SK-N-DZ (cell line): ENCODE measurements at places on chromosomes 16 and 17.

DNA sequence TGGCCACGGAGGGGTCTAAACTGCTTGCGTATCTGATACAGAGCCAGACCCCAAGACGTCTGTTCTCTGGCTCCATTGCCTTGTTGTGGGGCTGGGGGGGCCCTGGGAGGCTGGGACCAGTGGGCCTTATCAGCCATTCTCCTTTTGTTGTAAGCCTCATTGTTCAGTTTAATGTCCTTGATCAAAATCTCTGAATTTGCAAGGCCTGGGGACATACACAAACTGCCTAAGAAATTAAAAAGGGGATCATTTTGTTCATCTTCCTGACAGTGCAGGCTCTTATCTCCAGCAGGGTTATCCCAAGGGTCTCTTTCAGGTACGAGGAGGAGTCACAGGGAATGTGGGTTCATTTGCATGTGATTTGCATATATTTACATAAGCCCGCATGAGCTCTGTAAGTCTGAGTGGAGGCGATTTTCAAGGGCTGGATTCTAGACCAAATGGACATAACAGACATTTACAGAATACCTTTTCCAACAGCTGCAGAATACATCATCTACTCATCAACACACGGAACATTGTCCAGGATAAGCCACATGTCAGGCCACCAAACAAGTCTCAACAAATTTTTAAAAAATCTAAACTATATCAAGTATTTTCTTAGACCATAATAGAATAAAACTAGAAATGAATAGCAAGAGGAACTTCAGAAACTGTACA lies 269.8 kb downstream of the RBFOX1 start:
- DNase-seq = no peak

DNA sequence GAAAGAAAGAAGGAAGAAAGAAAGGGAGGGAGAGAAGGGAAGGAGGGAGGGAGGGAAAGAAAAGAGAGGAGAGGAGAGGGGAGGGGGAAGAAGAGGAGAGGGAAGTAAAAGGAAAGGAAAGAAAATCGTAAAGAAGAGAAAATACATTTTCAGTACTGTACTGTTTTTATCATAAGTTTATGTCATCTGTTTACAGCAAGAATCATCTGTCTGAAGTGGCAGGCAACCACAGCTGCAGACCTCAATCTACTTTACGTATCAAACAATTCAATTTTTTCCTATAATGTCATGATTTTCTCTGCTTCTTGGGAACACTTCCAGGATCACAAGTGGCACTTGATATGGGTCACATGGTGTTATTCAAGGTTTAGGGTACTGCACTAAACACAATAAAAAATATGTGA lies 58.3 kb downstream of the USP32 start:
- DNase-seq = no peak

DNA sequence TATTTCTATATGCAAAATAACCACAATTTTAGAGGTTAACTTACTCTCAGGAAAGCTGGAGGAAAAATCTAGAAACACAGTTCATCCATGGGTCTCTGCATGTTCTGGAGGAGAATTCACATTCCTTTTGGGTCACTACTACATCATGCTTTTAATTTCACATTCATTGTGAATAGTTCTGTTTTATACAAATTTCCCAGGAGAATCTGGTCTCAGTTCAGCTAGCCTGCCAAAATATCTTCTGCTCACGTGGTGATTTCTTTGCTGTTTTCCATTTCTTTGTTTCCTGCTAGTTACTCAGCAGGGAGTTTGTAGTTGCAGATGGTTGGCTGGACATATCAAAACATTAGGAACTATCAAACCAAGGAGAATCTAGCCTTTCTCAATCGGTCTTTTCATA lies at the start of gene ABCA9:
Gene ABCA9 (minus strand): TSS at position 106 of the 400 bp plus-strand sequence. CDS start 9,801 bp downstream, outside the sequence.
- DNase-seq = no peak

GRCh38 chr16:72921620-72922019 lies 126.3 kb downstream of the ZFHX3 start:
- DNase-seq = peak; percentile 38

DNA sequence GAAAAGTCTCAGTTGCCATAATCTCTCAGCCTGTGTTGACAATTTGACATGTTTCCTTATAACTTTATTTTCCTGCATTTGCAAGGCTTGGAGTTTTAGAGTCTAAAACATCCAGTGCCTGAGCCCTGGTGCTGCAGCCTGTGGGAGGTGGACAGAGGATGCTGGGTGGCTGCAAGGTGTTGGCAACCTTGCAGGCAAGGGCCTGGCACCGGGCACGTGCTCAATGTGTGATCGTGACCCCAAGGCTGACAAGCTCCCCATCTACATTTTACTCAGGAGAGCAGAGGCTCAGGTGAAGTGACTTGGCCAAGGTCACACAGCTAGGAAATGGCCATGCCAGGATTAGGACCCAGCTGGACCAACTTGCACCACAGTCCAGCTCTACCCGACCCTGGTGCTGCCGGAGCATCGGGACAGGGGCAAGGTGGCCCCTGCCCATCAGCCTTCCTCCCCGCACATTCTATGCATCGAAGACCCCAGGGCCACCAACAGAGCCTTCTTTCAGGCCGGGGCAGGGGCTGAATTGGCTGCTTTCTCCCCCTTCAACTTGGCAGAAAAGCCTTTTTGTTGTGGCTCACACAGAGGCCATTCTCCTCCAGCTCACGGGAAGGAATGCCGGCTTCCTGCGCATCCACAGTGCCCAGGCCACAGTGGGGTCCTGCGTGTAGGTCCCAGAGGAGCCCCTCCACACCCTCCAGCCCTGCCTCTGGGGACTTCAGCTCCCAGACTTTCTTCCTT lies 23.1 kb downstream of the MMP15 start:
- no peak for DNase-seq

GRCh38 chr17:79965806-79966205 lies 69.9 kb downstream of the TBC1D16 start:
- no peak for DNase-seq

DNA sequence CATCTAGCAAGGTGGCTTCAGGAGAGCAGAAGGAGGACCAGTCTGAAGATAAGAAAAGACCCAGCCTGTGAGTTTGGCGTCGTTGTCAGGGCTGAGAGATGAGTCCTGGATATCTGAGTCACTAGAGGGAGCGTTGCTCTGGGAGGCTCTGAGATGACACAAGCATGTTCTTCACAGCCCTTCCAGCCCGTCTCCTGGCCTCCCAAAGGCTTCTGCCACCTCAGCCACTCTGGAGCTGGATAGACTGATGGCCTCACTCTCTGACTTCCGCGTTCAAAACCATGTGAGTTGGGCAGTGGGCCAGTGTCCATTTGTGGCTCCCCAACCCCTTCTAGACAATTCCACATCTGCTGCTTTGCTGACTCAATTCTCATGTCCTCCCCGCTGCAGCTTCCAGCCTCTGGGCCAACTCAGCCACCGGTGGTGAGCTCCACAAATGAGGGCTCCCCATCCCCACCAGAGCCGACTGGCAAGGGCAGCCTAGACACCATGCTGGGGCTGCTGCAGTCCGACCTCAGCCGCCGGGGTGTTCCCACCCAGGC lies 2.3 kb downstream of the TGFB1I1 start:
- DNase-seq = no peak

DNA sequence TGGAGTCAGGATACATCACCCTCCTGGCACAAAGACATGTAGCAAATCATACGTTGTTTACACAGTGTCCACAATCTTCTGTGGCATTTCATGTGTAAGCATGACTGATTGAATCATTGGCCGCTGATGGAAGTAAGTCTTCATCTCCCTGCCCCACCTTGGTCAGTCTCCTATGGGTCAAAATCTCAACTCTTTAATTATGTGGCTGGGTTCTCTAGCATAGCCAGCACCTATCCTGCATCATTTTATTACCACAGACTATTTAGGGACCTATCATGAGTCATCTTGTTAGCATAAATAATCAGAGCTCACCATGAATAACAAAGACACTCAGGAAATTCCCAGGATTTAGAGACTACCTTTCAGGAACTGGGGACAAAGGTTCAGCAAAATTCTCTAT lies 15.9 kb downstream of the TANC2 start:
- no peak for DNase-seq

GRCh38 chr17:28466521-28467048 lies 6.9 kb upstream of the SLC13A2 start:
- no peak for DNase-seq

DNA sequence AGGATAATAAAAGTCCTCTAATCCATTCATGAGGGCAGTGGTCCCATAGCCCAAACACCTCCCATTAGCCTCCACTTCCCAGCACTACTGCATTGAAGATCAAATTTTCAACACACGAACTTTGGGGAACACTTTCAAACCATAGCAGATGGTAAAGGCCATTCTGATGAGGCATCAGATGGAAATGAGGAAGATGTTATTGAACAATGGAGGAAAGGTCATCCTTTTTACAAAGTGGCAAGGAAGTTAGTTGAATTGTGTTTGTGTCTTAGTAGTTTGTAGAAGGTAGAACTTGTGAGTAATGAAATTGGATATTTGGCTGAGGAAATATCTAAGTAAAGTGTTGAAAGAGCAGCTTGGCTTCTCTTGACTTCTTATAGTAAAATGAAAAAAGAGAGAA lies 93.3 kb upstream of the NLRP1 start:
- DNase-seq = no peak

- DNase-seq = no peak
Observed at GRCh38 chr16:21641916-21642315, 10.5 kb downstream of the IGSF6 start.

DNA sequence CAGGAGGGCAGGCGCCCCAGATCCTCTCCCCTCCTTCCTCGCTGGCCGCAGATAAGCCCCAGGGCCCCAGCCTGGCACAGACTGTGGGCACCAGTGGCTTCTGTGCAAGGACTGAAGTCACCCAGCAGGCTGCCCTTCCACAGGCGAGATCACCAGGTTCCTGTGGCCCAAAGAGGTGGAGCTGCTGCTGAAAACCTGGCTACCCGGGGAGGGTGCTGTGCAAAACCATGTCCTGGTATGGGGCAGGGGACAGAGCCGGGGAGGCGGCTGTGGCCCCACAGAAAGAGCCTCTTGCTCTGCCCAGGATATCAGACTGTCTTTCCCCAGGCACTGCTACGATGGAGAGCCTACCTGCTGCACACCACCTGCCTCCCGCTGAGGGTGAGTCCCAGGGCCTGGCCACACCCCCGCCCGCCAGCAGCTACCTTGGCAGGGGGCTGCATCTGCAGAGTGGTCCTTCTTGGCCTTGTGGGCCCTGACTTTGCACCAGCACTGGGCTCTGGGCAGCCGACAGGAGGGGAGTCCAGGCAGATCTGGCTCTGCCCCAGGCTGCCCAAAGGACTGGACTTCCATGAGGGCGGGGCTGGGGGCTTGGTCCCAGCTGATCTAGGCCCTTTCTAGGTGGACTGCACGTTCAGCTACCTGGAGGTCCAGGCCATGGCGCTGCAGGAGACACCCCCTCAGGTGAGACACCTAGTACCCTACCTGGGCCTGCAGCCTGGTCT lies 615 bp downstream of the CARMIL2 start:
- no peak for DNase-seq

DNA sequence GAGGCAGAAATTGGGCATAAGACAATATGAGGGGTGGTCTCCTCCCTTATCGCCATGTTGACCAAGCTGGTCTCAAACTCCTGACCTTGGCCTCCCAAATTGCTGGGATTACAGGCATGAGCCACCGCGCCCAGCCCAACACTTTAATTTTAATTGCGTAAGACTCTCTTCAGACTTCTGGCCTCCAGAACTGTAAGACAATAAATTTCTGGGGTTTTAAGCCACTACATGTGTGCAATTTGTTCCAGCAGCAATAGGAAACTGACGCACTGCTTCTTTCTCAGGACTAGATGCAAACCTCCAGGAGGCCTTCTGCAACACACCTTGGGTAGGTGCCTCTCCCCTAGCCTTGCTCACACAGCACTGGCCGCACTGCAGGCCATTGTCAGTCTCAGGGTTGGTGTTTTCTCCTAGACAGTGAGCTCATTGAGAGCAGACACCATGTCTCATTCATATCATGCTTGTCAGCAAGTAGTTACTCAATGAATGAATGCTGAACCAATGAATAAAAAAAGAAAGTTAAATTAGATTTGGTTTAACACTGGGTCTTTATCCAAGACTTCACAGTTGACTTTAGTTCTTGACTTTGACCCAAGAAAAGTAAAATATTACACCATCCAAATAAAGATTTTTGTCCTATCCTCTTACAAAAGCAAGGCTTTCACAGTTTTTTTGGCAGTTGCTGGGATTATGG lies 5.5 kb upstream of the ACSF2 start:
- DNase-seq = no peak

- no peak for DNase-seq
Observed at GRCh38 chr16:30399435-30400186, 4.4 kb downstream of the ZNF48 start.

GRCh38 chr17:38605841-38606645 lies at the start of gene SRCIN1:
Gene SRCIN1, minus strand, starts transcription at chr17:38605952. Its CDS starts 247 bp downstream, at chr17:38605705.
- peak; percentile 76 for DNase-seq

DNA sequence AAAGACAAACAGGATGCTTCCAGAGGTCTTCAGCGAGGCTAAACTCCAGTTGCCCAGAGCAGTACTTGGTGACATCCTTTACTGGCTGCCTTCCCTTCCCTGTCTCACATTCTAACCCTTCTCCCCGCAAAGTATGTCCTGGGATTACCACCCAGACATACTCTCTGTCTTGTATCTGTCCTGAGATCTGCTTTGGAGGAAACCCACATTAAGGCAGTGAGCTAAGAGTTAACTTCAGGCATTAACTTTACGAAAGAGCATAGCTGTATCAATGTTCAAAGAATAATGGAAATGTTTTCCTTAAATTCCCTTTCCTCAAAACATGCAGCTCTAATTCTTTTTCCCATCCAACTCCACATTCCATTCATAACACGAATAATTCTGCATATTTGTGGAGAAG lies 385.2 kb downstream of the NPIPA8 start:
- DNase-seq = no peak

- DNase-seq = peak; percentile 50
Observed at GRCh38 chr17:33750943-33751701, 458.0 kb upstream of the ASIC2 start.

DNA sequence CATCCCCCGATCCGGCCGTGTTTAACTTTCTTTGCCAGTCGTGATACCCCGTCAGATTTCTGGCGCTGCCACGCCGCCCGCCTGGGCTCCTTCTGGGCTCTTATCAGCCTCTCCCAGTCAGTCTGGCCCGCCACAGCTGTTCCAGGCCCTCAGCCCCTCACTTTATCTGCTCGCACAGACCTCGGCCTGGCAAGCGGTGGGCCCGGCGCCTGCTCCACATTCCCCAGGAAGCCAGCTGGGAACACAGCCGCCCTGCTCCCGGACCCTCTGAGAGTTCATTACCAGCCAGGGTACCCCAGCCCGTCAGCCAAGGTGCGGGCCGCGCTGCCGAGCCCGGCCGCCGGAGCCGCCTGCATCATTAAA lies 157.5 kb downstream of the ZNF423 start:
- DNase-seq = peak; percentile 74

- no peak for DNase-seq
Observed at GRCh38 chr17:19403021-19403420, 8.0 kb upstream of the RNF112 start.

DNA sequence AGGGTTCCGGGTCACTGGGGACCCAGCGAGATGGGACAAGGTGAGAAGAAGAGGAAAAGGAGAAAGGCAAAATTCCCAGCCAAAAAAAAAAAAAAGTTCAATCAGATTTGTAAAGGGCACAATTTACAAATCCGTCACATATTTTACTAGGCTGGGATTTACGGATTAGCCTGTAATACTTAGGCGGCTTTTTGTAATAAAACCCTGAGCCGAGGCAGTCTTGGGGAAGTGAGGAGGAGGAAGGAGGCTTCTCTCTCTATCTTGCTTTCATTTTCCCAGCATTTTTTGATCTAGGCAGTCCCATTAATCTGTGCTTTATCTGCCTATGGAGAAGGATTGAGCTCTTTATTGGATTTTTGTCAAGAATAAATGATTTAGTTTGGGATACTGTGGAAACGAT lies 130.6 kb upstream of the SDK2 start:
- DNase-seq = no peak

- DNase-seq = peak; percentile 70
Observed at GRCh38 chr17:42937712-42938596, 26.3 kb downstream of the AARSD1 start.
